Effector memory CD4-positive, alpha-beta T cell (primary cell): ENCODE measurements at places on chromosomes 6 and 20.

- DNase-seq, result no peak
Observed at GRCh38 chr20:2320813-2321658, 25.2 kb downstream of the TGM3 start.

- no peak for DNase-seq
Observed at GRCh38 chr6:145743332-145743731, 8.0 kb upstream of the EPM2A start.

GRCh38 chr6:32949113-32949512 is 3.8 kb downstream of the HLA-DMA start:
- no peak for DNase-seq

DNA sequence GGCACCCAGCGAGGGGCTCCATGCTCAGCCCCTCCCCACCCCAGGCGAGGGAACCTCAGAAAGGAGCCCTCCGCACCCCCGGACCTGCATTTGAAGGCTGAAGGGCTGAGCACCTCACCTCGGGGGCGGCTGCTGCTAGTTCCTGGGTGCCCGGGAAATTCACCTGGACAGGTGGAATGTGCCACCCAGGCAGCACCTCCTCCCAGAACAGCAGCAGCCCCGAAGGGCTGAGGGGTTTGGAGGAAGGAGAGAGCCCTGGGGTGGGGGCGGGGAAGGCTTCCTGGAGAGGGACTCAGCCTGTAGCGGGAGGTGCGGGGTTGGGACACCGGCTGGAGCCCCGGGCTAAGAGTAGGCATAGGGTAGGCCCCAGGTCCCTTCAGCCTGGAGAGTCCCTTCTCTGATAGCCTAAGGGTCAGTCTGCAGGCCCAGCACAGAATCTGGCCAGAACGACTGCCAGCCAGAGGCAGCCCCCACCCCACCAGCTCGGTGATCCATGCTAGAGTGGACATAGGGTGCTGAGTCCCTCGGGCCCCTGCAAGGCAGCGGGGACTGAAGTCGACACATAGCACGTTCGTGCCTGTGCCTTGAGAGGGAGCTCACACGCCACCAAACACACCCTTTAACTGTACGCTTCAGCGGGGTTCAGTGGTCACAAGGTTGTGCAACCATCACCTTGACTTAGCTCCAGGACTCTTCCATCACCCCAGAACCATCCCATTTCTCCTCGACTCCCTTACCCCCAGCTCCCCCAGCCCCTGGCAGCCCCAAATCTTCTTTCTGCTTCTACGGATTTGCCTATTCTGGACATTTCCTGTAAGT is 180.9 kb downstream of the TAF4 start:
- DNase-seq, result no peak

DNA sequence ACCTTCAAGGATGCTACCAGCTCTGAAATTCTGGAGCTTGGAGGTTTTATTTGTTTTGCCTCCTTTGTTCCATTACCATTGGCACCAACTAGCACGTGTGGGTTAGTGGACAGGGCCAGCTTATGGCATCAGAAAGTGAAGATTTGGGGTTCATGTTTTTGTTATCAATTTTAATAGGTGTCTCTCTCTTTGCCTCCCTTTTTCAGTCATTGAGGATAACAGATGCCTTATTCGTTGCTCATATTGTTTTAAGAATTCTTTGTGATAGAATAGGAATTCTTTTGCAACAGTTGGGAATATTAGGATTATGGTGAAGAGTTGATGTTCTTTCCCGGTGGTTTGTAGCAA is 22.9 kb downstream of the TMC2 start:
- DNase-seq, result no peak

GRCh38 chr6:48150701-48151100 is 39.7 kb upstream of the PTCHD4 start:
- DNase-seq, result no peak
